HCEC 1CT (cell line): ENCODE measurements at places on chromosomes 7 and 10.

GRCh38 chr10:7435674-7436073, 24.8 kb upstream of the SFMBT2 start:
- DNase-seq, result no peak

DNA sequence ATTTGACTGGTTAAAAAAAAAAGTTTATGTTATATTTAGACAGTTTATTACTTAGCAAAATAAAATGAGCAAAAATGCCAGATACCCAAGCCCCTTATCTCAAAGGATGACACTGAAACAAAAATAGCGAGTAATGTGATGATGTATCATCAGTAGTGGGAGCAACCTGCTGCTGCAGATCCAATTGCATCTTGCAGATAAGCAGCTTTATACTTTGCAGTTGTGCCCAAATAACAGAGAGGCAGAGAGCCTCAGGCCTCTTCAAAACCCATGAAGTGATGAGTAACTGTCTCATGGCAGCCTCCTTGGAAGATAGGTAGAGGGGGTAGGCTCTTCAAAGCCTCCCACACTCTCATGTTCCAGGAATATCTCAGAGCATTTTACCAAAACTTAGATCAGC, 468.2 kb upstream of the LRRTM3 start:
- no peak for DNase-seq

- DNase-seq, result peak; percentile 93
These were observed 44.1 kb downstream of the HGF start for GRCh38 chr7:81725812-81726127.

- DNase-seq, result no peak
These were observed 10.5 kb upstream of the TRIM24 start for GRCh38 chr7:138449580-138449979.

DNA sequence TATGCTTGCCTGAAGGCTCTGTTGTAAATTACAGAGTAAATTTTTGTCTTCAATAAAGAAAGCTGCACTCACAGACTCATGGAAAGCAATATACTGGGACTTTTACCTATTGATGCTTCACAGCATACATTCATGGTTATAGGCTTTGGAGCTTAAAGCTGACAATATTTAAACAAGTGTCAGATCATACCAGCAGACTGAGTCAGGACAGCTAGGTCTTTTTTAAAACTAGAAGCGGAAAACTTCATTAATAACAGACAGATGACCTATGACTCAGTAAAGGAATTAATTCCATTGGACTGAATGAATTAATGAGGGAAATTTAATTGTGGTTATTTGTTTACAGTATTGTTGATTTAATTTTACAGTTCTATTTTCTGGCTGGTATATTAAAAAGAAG, 165.8 kb upstream of the DGKB start:
- DNase-seq, result no peak

DNA sequence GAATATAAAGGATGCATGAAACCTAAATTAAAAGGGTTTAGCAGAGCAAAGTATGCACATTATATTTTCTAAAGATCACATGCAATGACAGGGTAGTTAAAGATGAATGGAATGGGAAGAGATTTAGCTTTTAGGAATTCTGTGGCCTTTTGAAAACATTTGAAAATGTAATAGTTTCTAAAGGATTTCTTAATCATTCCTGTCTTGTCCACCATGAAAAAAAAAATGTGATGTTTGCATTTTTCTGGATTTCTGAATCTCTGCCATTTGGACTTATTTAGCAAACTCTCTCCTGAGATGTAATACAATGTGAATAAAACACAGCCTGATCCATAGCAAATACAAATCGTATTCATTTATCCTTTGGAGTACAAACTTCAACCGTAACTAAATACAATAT, 126.6 kb upstream of the RAB11FIP2 start:
- no peak for DNase-seq

DNA sequence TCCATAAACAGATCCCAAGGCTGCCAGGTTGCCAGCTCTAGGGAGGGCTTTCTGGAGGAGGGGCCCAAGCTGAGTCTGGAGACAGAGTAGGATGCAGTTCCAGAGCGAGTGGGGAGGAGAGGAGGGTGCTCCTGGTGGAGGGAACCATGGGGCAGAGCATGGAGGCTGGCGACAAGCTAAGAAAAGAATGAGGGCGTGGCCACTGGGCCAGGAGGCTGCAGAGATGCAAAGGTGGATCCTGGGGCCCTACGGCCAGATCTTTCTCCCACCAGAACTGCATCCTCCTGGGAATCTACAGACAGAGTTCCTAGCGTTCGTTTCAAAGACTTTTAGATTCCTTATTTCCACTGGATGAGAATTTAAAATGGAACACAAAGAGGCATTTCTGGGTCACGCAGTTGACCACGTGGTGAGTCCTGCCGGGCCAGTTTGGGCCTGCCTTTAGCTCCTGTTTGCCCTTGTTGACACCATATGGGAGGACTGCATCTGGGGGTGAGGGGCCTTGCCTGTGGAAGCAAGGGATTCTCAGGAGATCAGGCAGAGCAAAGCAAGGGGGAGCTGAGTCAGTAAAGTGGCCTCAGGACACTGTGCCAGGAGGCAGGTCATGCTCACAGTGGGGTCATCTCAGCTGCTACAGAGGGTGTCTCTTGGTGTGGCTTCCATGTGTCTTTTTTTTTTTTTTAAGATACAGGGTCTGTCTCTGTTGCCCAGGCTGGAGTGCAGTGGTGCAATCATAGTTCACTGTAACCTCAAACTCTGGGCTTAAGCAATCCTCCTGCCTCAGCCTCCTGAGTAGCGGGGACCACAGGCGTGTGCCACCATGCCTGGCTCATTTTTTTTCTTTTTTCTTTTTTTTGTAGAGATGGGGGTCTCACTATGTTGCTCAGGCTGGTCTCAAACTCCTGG, 137.8 kb downstream of the SH3PXD2A start:
- DNase-seq, result no peak

GRCh38 chr10:12685261-12686058, 316.1 kb downstream of the CCDC3 start:
- no peak for DNase-seq

- DNase-seq, result peak; percentile 22
These were observed 91.2 kb downstream of the GTF2IRD1 start for GRCh38 chr7:74544706-74545469.

DNA sequence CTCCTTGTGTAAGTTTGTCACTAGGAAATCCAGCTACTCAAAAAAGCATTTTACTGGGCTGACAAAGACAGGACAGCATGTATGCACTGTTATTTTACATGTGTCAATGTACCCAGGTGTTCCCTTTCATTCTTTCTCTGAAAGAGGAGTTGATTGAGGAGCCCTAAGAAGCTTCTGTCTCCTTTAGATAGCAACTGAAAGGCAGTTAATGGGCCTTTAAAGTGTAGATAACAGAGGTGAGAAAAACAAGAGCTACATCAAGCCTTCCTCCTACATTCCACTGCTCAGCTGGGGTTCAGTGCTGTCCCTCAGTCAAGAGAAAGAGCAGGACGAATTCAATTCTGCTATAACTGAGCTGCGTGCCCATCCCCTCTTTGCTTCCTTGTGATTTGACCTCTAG, 12.8 kb upstream of the WIPF3 start:
- DNase-seq, result no peak

DNA sequence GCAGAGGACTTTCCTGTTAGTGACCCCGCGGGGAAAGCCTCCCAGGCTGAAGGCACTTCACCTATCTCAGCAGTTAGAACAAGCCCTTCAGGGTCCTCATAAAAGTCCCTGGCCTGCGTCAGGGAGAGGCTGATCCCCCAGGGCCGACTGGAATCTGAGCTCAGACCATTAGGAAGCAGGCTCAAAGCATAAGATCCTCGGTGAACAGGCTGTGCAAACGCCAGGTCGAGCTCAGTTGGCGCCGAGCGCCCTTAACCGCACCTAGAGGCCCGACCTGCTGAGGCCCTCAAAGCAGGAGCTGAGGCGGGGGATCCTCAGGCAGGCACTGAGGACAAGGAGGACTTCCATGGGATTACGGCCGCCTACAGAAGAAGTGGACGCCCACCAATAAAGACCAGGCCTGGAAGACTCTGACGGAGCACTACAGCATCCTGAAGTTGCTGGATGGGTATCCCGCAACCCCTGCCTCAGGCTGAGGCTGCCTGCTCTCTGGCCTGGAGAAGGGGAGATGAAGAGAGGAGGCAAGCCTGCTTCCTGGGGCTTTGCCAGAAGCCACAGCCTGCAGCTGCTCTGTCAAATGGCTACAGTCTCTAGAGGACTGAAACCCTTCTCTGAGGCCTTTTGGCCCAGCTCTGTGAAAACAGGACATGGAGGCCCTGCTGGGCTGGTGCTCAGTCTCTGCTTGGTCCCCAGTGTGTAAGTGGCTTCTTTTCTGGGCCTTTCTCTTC, 29.9 kb downstream of the LIPJ start:
- no peak for DNase-seq

- DNase-seq, result peak; percentile 52
These were observed 23.9 kb downstream of the ST7 start for GRCh38 chr7:116977172-116977571.

DNA sequence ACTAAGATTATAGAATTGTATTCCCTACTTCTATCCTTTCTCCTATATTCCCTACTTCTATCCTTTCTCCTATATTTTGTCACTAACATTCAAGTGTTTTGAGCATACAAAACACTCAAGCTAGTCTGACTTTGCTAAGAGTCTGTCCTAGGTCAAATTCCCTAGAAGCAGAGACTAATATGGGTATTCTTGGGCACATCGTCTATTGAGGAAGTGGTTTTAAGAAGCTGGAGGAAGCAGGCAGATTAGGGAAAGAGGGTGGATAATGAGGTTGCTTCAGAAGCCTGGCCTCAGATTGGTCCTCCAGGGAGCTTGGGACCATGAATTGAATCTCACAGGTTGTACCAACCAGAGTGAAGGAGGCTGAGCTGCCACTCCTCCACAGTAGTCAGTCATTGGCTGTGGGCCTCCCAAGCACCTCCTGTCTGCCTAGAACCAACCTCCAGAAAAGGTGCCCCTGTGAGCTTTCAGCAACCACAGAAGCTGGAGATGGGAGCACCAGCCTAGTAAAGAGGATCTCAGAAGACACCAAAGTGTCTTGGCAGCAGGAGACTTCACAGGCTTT, 295.9 kb upstream of the PHF14 start:
- DNase-seq, result no peak

DNA sequence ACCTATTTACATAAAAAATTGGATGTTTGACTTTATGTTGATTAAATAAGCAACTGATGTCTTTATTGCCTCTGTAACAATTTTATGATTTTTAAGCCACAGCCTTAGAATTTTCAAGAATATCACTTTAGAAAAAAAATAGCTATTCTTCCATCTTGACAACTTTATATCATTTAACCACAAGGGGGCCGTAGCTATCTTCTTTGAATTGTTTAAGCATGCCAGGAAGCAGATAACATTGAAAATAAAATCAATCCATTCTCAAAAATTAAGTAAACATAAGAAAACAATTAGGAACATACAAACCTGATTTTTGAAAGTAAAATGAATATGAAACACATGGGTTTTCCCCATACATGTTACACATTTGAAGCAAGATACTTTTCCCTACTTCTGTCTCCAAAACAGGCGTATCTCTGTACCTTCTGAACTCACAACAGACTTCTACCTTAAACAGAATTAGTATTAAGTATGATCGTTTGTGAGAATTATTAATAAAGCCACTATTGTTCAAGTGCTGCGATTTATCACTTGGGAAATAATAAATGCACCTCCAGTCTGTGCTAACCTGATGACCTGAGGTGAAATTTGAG, 209.0 kb downstream of the CACNA2D1 start:
- peak; percentile 55 for DNase-seq

GRCh38 chr10:67609996-67610793, 85.8 kb downstream of the CTNNA3 start:
- DNase-seq, result peak; percentile 60

GRCh38 chr7:129271500-129272355, 46.9 kb downstream of the AHCYL2 start:
- peak; percentile 67 for DNase-seq
